ENCODE measurements at places on chromosomes 5 and 9.

- DNase-seq = no peak
Measured at GRCh38 chr9:27861887-27862286, 288.6 kb upstream of the C9orf72 start.

DNA sequence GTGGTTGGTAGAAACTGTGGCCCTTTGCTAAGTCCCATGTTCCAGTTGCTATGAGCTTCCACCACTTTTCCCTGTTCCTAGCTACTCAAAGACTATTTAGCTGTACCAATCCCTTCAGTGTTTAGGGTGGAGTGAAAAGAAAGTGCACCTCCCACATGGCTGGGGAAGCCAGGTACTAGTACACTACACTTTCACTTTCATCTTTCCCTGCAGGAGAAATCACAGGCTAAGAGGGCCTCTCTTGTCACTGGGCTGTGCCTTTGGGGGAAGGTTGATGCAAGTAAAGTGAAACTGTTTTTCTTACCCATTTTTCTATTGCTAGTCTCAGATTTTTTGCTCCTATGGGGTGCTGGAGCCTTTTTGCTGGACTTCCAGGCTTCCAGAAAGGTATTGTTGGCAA lies 33.5 kb upstream of the CKS2 start:
- no peak for DNase-seq

DNA sequence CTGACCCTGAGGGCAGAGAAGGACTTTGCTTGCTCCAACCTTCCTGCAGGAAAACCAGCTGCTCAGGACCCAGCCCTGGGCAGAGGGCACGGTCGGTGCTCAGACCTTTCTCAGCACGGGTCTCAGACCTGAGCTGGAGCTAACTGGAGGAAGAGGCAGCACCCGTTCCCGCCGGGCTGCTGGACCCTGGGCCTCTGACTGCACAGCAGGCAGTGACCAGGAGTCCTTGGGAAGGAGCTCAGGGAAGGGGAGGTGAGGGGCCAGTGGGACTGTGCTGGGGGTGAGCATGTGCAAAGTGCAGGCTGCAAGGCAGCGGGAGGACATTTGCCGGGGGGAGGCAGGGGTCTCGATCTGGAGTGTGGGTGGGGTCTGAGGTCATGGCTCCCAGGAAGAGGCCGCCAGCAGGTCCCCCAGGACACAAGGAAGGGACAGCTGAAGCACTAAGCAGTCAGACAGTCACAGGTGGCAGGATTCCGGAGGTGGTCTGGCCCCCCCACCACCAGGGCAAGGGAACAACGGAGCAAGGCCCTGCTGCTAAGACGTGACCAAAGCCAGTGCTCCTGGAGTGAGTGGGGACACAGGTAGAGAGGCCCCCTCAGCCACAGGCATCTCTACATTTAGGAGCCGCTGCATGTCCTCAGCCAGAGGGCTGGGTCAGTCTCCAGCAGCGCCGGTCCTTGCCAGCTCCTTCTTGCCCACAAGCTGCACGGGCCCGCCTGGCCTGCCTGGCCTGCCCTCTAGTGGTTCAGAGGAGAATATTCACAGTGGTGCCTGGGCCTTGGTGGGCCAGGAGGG lies 4.8 kb upstream of the DPM2 start:
- DNase-seq = peak; percentile 83

DNA sequence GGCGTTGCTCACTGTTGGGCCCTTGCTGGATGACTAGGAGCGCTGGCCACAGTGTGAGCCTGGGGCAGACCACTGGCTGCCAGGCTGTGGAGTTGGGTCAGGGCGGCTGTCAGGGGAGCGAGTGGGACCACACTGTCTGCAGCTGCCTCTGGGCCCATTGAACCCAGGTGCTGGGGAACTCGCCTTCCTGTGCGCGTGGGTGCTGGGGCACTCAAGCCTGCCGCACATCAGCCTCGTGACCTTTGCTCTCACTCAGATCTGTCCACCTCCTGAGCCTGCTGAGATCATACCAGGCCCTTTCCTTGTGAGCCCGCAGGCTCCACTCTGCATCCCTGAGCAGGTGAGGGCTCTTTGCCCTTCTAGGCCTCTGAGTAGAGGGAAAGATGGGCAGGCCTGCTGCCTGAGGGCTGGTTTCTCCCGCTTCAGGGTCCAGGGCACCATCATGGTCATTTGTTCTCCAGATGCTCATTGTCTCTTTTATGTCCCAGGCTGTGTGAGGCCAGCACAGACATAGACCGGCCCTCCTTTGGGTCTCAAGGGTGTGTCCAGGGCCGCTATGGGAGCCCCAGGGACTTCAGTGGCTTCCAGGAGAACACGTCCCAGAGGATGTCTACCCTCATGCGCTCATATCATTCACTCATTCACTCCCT lies 26.5 kb downstream of the WNK2 start:
- no peak for DNase-seq

GRCh38 chr9:115992834-115993233 lies 160.8 kb upstream of the PAPPA start:
- DNase-seq = no peak

DNA sequence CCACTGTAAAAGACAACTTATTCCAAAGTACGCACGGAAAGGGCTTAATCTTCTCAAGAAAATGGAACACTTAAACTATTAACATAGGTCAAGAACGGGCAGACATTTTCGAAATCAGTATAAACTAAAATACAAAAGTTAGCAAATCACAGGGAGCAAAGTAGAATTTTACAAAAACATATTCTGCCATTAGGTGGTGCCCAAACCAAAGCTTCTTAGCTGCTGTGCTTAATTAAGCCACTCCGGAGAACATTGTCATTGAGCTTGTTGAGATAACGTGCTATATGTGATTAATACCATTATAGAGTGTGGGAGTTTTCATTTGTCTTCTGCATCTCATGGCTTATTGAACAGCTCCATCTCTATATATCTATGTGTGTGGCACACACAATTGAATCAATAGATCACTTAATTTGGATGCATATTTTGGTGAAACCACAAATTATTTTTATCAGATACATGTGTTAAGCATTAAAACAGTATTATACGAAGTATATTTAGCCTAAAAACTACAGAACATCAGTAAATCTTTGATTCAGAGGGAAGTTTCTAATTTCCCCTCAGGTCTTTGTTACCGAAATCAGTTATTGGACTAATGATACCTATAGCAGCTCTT lies 23.4 kb downstream of the UBLCP1 start:
- peak; percentile 58 for DNase-seq

DNA sequence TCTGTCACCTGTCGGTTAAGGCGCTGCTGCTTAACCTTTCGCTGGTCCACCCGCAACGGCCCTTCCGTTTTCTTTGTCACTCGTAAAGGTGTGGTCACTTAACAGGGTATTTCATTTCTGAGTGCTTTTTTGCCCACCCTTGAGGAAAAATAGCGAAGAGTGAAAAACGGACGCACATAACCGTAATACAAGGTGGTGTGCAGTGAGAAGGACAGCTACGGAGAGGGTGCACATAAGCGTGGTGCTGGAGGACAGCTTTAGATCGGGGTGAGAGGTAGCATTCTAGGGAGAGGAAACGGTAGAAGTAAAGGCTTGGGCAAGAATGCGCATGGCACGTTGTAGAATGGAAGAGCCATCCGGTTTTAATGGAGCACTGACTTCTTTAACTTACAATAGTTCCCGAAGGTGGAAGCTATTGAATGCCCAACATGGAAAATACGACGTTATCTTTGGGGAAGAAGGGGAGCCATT lies 761 bp downstream of the CCT5 start:
- DNase-seq = no peak

GRCh38 chr9:110110154-110110553 lies 97.8 kb downstream of the C9orf152 start:
- no peak for DNase-seq

DNA sequence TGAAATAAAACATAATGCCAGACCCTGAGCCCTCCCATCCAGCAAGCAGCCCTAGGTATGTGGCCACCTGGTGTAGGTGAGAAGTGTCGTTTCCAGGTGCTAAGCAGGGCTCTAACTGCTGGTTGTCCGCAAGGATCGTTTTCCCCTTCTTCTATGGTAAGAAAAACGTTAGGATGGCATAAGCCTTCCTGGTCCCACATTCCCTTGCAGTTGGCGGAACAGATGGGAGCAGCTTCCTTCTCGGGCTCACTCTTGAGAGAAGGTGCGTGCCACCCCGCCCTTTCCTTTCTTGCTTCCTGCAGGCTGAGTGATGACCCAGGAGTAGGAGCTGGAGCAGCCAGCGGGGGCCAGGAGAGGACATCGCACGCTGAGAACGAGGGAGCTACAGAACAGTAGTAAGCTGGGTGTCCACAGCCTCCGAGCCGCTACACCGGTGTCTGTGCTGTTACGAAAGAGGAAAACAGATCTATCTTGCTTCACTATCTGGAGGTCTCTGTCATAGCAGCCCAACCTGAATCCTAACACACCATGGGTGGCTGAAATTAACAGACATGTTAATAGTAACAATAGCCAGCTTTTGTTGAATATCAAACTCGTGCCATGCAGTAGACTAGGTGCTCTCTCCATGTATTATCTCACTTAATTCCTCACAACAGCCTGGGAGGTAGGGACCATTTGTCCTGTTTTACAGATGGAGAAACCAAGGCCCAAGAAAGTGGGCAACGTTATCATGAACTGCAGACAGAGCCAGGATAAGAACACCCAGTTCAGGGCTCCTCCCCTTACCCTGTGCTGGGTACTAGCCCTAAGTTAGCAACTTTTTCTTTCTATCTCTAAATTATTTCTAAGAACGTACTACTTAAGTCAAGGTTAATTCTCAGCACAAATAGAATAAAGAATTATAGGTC lies 139.8 kb downstream of the COL23A1 start:
- no peak for DNase-seq

DNA sequence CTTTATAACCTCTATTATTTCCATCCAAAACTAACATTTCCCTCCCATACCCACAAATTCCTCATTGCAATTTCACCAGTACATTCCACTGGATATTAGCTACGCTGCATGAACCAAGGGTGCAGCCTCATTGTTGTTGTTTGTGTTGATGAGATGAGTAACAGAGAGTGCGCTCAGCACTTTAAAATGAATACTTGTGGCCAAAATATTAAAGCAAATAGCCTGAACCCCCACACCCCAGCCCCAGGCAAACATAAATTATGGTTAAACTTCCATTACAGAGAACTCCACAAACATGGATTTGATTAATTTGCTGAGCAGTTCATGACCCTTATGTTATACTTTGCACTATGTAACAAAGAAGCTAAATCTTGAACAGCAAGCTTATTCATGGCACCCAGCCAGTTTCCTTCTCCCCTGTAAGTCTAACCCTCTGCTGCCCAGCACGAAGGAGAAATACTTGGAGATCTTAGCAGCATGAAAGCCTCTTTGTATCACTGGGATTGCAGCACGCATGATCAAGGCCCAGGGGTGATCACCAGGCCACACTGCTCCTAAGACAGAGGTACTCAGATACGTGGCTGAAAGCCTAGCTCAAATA lies 205.0 kb downstream of the DOCK8 start:
- DNase-seq = no peak

- no peak for DNase-seq
Measured at GRCh38 chr5:172825610-172826204, 8.3 kb upstream of the ERGIC1 start.

GRCh38 chr5:141617682-141618029 lies 1.1 kb downstream of the DIAPH1 start:
- no peak for DNase-seq

GRCh38 chr5:57550132-57550531 lies 67.5 kb upstream of the ACTBL2 start:
- no peak for DNase-seq

DNA sequence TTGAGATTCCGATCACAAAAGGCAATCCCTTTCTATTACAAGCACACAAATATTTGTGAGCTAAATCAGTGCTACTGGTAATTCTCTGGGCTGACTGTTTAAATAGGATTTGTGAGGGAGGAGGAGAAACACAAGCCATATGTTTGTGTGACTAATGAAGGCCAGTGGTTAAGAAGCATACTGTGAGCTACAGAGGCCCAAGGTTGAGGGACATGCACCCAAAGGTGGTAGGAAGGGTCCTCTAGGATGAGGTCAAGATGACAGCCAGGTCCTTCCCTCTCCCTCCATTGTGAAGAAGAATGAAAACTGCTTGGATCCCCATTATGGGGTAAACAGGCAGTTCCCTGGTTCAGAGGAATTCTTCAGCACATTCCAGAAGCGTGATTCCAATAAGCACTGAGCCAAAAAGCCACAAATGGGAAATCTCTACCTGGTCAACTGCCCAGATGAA lies 83.9 kb downstream of the SPOCK1 start:
- DNase-seq = no peak

DNA sequence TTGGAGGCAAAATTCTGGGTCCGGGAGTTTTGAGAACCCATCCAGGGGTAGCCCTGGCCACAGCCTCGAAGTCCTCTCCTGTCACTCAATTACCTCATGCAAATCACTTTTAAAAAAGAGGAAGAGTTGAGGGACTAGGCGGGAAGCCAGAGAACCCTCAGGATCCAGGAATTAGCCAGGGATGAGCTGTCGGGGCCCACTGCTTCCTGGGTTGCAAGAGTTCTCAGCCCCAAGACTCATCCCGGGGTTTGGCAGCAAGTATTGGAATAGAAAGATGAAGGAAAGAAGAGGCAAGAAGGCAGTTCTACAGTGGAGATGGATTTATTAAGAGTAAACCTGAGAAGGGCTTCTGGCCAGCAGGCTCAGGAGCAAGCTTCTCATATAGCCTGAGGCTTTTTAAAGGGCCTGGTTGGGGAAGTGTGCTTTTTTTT lies 25.6 kb downstream of the C9orf50 start:
- no peak for DNase-seq

DNA sequence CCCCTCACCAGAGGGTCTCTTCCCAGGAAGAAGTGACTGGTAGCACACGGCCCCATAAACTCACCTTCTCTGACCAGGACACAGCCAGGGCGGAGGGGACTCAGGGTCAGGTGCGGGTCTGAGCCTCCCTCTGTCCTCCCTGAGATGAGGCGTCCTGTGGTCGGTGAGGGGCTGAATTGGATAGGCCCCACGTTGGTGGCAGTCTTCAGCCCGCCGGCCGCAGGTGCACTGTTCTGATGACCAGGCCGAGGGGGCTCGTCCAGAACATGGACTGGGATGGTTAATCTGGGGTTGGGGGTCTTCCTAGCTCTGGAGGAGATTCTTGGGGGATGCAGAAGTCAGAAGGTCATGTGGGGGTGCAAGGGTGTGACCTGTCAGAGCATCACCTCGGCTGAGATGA lies 102.2 kb upstream of the PPP1R26 start:
- DNase-seq = no peak

GRCh38 chr5:134138416-134139376 lies 24.2 kb downstream of the TCF7 start:
- DNase-seq = no peak

DNA sequence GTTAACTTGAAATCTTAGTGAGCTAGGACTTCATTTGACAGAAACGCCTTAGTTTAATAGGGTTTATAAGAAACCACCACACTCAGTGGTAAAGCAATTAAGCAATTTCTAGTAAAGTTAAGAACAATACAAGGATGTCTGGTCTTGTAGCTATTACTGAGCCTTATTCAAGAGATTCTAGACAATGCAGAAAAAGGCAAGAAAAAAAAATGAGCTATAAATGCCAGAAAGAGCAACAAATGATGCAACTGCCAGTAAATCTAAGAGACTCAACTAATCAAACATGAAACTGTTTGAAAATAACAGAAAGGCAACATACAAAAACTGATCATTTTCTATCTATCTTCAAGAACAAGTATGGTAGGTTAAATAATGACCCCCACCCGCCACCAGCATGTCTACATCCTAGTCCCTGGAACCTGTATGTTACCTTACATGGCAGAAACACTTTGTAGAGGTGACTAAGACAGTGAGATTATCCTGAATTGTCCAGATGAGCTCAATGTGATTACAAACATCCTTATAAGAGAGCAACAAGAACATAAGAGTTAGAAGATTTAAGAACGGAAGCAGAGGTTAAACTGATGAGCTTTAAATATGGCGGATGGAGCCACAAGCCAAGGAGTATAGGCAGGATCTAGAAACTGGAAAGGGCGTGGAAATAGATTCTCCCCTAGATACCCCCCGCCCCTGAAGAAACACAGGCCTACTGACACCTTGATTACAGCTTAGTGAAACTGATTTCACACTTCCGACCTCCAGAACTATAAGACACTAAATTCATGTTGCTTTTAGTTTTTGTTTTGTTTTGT lies 93.0 kb downstream of the SUSD1 start:
- DNase-seq = no peak

Measured in Ammon's horn (tissue), 1 donor.